ENCODE measurements at places on chromosomes 12 and 14. TPM values are rescaled to one million over a fixed set of nuclear protein-coding genes. Genes with fewer than 3 reads are reported as not detected.

DNA sequence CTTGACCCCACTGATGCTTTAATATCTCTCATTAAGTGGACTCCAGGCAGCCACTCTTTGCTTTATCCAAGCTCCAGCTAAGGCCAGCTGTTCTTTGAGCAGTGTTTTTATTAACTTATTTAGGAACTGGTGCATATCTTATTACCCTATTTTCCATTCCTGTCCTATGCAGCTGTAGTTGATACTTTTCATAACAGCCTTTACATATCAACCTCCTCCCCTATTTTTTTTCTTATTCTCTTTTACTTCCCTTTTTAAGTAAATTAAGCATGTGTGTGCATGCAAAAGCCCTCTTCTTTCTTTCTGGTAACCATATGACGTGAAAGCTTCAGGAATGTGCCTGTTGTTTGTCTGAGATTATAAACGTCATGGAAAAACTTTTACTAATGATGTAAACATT is 121.2 kb downstream of the PTPRQ start:
- no peak overlapping the region for H3K4me3 ChIP-seq
- H3K4me1 ChIP-seq: no peaks in the 10 kb centered on the region
- no peaks in the 10 kb centered on the region for H3K27me3 ChIP-seq

KCNH5 gene
- not detected for total RNA-seq

CLEC12A gene
- total RNA-seq: not detected

DNA sequence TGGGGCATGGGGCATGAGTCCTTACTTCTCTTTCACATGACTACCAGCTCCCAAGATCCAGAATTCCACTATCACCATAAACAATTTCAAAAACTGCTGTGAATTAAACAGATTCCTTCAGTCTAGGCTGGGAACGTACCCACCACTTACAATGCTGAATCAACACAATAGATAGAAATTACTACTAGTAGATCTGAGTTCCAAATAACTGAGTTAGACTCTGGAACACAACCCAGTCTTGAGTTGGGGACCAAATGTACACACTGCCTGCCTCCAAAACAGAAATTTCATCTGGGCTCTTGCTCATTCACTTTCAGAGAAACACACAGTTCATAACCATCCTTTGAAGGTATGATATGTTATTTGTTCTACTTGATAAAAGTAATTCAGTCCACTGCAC is 8.9 kb downstream of the CORO1C start:
- no peak overlapping the region for H3K4me3 ChIP-seq
- DNase-seq: no peak
- no peaks in the 10 kb centered on the region for H3K27me3 ChIP-seq
- H3K36me3 ChIP-seq: no peaks in the 10 kb centered on the region

DNA sequence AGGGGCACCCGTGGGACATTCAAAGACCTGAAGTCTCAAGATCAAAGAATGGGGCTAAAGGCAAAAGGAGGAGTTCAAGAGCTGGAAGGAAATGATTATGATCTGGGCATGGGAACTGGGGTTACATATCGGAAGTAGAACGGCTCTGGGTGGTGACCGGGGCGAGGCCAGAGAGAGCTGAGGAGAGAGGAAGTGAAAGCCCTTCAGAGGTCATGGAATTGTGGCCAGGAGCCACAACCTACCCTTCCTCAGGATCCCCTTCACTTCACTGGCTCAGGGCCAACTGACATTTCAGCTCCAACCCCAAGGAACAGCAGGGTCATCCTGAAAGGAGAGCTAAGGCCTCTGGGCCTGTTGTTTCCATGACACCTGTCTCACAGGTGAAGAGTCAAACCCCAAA is 57.8 kb downstream of the GALNT16 start:
- H3K27me3 ChIP-seq: no peaks in the 10 kb centered on the region
- no peak overlapping the region for H3K27ac ChIP-seq
- H3K4me1 ChIP-seq: peaks cover 9% of the 10 kb centered on the region
- H3K36me3 ChIP-seq: no peaks in the 10 kb centered on the region
- DNase-seq: no peak

SETD3 gene
- 46.6 TPM for total RNA-seq

TGM1 gene
- total RNA-seq: 5.6 TPM

DNA sequence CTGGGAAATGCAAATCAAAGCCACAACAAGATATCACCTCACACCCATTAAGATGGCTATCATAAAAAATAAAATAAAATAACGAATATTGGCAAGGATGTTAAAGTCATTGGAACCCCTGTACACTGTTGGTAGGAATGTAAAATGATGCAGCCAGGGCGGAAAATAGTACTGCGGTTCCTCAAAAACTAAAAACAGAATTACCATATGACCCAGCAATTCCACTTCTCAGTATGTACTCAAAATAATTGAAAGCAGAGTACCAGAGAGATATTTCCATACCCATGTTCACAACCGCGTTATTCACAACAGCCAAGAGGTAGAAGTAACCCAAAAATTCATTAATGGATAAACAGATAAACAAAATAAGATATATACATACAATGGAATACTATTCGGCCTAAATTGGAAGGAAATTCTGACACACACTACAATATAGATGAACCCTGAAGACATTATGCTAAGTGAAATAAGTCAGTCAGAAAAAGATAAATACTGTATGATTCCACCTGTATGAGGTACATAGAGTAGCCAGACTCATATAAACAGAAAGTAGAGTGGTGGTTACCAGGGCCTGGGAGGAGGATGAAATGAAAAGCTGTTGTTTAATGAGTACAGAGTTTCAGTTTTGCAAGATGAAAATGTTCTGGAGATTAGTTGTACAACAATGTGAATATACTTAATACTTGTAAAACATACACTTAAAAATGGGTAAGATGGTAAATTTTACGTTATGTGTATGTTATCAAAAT is 84.6 kb downstream of the TXNDC16 start:
- no peaks in the 10 kb centered on the region for H3K4me1 ChIP-seq
- no peaks in the 10 kb centered on the region for H3K27me3 ChIP-seq
- H3K27ac ChIP-seq: no peak overlapping the region
- no peak for DNase-seq
- no peaks in the 10 kb centered on the region for H3K36me3 ChIP-seq

- no peaks in the 10 kb centered on the region for H3K36me3 ChIP-seq
- no peak for DNase-seq
- no peak overlapping the region for H3K27ac ChIP-seq
- no peak overlapping the region for H3K4me3 ChIP-seq
- no peaks in the 10 kb centered on the region for H3K27me3 ChIP-seq
- H3K4me1 ChIP-seq: peaks cover 7% of the 10 kb centered on the region
These were observed 40.9 kb upstream of the ELK3 start for GRCh38 chr12:96153131-96153725.

CMA1 gene
- total RNA-seq: not detected

DNA sequence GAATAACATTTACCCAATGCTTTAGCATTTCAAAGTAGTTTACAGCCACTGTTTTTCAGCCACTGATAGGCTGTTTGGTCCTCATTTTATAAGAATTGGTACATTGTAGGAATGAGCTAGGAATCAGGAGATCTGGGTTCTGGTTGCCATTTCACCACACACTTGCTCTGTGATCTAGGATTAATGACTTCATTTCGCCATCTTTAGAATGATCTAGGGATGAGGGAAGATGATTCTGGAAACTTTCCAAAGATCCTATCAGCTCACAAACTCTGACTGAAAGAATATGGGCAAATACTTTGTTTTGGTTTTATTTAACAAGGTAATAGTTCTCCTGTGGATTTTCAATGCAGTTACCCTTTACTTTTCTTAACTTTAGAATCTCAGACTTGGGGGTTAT is 155.0 kb downstream of the GCH1 start:
- no peaks in the 10 kb centered on the region for H3K4me1 ChIP-seq
- no peaks in the 10 kb centered on the region for H3K27me3 ChIP-seq
- H3K36me3 ChIP-seq: 0 out of 2 replicates have a peak, but pooled peaks cover 3% of the 10 kb centered on the region
- H3K27ac ChIP-seq: no peak overlapping the region
- H3K4me3 ChIP-seq: no peak overlapping the region

GRCh38 chr12:6065863-6066199 is 58.6 kb downstream of the VWF start:
- DNase-seq: no peak
- peaks cover 43% of the 10 kb centered on the region for H3K4me1 ChIP-seq
- no peak overlapping the region for H3K4me3 ChIP-seq
- no peak overlapping the region for H3K27ac ChIP-seq

- H3K27me3 ChIP-seq: no peaks in the 10 kb centered on the region
- DNase-seq: no peak
- no peaks in the 10 kb centered on the region for H3K36me3 ChIP-seq
- H3K4me3 ChIP-seq: no peak overlapping the region
These were observed 4.2 kb upstream of the XPOT start for GRCh38 chr12:64400041-64400440.

KRT2 gene
- not detected for total RNA-seq

DNA sequence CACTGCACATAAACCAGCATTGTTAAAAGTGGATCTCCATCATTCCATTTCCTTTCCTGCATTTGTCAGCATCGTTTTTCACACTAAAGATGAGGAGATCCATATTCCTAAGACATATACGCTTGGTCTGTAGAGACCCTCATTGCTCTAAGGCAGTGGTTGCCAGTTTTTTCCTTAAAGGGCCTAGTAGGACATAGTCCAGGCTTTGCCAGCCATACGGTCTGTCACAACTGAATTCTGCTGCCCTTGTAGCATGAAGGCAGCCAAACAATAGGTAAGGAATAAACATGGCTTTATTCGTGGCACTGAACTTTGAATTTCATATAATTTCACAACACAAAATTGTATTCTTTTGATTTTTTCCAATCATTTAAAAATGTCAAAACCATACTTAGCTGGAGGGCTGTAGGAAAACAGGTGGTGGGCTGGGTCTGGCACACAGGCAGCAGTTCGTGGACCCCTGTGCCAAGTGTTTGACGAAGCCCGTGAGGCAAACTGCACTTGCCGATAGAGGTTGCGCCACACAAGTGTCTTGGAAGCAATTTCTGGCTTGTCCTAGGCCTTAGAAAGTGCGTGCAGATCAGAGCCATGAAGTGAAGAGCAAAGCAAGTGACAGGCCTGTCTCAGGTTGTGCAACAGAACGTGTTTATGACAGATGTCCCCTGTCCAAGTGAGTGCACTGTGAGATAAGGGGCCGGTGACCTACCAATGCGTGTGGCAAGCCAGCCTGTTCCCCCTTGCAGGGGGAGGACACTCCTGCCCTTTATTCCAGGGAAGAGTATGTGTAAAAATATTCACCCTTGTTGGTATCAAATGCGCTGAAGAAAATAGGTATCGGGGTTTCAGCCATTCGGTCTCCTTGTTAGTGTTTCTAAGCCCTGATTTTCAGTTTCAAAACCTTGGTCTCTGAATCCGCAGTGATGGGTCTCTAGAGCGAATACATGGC is 916 bp upstream of the CHPT1 start:
- no peak for DNase-seq
- H3K27ac ChIP-seq: peak overlapping the region; percentile 53
- no peaks in the 10 kb centered on the region for H3K36me3 ChIP-seq
- no peaks in the 10 kb centered on the region for H3K27me3 ChIP-seq

DNA sequence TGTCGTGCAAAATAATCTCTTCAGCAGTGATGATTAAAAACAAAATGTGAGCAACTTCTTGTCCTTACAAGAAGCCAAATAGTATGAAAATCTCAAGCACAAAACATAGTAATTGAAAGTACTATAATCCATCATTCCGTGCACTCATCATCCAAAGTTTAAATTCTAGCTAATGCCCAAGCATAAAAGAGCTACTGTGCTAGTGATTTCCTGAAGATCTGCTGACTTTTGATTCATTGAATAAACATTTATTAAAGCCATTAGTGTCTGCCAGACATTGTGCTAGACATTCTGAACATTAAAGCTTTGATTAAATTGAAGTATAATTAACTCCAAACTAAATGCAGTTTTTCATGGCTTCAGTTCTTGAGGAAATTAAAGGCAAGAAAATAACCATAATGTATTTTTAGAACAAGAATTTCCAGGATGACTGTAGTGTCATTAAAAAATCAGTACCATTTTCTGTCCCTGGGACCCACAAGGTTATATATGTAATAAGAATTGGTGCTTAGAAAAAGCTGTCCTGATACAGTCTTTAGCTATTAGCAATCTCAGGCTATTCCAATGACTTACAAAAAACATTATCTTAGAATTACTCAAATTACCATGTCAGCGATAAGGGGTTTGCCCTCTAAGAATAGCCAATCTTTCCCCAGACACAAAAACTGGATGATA is 71.7 kb downstream of the CMAS start:
- H3K27ac ChIP-seq: no peak overlapping the region
- H3K4me3 ChIP-seq: no peak overlapping the region
- H3K27me3 ChIP-seq: peaks cover 5% of the 10 kb centered on the region

DNA sequence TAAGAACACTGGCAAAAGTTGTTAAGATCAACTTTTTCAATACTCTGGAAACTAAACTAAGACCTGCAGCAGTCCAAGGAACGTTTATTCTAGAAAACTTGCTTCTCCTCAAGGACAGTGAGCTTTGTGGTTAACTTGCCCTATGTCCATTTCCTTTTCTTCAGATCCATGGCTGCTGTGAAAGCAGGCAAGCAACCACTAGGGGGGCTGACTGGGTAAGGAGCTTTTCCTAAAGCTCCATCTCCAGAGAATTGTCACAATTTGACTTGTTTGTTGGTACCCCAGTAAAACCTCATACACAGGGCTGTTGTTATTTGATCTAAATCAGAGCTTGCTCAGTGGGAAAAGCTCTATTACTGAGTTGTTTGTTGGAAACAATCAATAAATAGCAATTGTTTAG is 10.1 kb upstream of the RPL10L start:
- no peaks in the 10 kb centered on the region for H3K4me1 ChIP-seq
- H3K27me3 ChIP-seq: no peaks in the 10 kb centered on the region
- H3K36me3 ChIP-seq: no peaks in the 10 kb centered on the region
- no peak overlapping the region for H3K27ac ChIP-seq
- DNase-seq: peak; percentile 0

DNA sequence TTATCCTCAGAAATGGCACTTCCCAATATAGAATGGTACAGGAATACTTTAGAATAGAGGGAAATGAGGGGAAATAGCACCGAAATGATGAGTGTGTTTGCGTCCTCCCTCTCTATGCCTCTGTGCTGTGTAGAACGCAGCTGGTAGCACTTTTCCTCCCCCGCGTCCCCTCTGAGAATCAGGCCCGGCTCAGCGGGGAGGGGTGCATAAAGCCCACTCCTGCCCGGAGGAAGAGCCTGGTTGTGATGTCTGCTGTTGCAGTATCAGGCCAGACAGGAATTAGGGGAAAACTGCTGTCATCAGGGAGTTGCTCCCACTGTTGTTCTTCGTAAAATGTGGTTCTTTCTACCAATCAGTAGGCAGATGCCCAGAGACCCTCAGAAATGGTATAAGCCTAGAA is 76.0 kb downstream of the GALNT8 start:
- no peaks in the 10 kb centered on the region for H3K4me1 ChIP-seq
- DNase-seq: no peak
- no peak overlapping the region for H3K4me3 ChIP-seq
- no peaks in the 10 kb centered on the region for H3K36me3 ChIP-seq

DNA sequence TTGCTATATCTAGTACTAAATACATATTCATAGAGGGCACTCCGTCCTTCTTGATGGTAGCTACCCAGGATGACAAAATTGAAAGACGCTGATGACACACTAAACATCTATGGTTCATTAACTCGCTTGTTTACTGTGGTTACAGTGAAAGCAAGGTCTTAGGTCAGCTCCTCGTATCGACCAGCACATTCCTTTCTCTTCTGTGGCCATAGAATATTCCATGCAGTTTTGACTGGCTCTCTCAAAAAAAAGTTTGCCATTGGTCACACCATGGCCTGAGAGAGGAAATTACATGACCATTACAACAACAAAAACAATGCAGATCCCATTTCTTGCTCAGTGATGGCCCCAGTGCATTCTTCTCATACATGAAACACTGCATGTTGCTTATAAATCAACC is 411.4 kb upstream of the SOX5 start:
- no peak overlapping the region for H3K27ac ChIP-seq
- no peaks in the 10 kb centered on the region for H3K36me3 ChIP-seq
- DNase-seq: no peak
- H3K4me1 ChIP-seq: no peaks in the 10 kb centered on the region
- H3K27me3 ChIP-seq: no peaks in the 10 kb centered on the region
- H3K4me3 ChIP-seq: no peak overlapping the region
